Activated T-helper 17 cell treated with anti-CD3 and anti-CD28 coated beads, Interleukin-2, amount 50 U/mL, for 72 hours (primary cell): ENCODE measurements at places on chromosomes 1 and 21.

- no peak for ATAC-seq
These were observed 25.8 kb downstream of the KCNA10 start for GRCh38 chr1:110493059-110493699.

GRCh38 chr1:206476591-206476990, 6.3 kb downstream of the IKBKE start:
- no peak for ATAC-seq

DNA sequence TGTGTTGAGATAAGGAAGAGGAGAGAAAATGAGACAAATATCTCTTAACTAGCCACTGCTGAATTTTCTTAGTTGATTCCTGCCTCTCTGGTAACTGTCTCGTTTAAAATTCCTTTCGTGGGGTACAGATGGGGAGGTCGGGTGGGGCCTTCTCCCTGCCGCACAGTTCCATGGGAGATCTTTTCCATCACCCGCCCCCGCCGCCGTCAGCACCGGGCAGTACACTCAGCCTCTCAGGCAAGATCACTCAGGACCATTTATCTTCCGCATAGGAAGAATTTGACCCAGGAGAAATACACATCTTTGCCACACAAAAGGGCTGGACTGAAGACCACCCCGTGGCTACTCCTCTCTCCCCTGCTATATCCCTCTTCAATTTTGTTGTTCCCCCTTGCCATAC, 2.3 kb upstream of the VPS26C start:
- ATAC-seq, result no peak

DNA sequence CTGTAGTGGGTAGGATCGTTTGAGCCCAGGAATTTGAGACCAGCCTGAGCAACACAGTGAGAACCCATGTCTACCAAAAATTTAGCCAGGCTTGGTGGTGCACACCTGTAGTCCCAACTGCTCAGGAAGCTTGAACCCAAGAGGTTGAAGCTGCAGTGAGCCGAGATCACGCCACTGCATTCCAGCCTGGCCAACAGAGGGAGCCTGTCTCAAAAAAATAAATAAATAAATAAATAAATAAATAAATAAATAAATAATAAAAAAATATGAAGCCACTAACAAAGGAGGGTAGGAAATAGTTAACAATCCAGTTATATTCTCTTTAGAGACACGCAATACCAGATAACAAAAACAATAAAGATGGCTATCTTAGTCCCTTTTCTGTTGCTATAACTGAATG, 11.9 kb upstream of the CBR3 start:
- no peak for ATAC-seq

DNA sequence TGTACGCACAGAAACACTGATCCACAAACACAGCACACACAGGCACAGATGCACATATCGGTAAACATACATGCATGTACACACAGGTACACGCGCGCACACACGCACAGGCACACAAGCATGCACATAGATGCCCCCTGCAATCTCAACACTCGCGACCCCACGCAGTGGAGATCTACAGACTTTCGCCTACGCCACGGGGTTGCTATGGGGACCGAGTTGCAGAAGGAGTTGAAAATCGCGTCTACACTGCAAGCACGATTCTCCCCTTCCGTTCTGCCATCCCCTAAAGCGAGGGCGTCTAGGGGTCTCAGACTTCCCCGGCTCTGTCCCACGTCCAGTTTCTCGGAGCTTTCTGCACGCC, 826 bp downstream of the TRIM17 start:
- no peak for ATAC-seq
